ENCODE measurements at places on chromosomes 3 and 15. TPM values are rescaled to one million over a fixed set of nuclear protein-coding genes. Genes with fewer than 3 reads are reported as not detected.

Gene IQCH
- total RNA-seq = 0.40 TPM

Gene CYFIP1
- 64.3 TPM for total RNA-seq

Gene GP5
- total RNA-seq = under 0.01 TPM

Gene ZNF660
- total RNA-seq = 0.22 TPM

Gene LRRK1
- total RNA-seq = 4.4 TPM

Gene BCL2A1
- total RNA-seq = not detected
